Left lung (tissue), 14 donors: ENCODE measurements at places on chromosomes 7 and 10.

GRCh38 chr7:23135755-23136154, 30.2 kb downstream of the KLHL7 start:
- DNase-seq: no peak
- no peak overlapping the region for H3K27ac ChIP-seq
- H3K36me3 ChIP-seq: no peaks in the 10 kb centered on the region
- H3K27me3 ChIP-seq: no peaks in the 10 kb centered on the region

- no peaks in the 10 kb centered on the region for H3K27me3 ChIP-seq
- H3K4me1 ChIP-seq: no peaks in the 10 kb centered on the region
These were observed 150.2 kb downstream of the NSUN6 start for GRCh38 chr10:18501198-18501597.

GRCh38 chr10:80351220-80351619, 5.3 kb downstream of the DYDC1 start:
- H3K27me3 ChIP-seq: peaks cover 23% of the 10 kb centered on the region
- no peaks in the 10 kb centered on the region for H3K36me3 ChIP-seq
- DNase-seq: no peak

- no peak overlapping the region for H3K4me3 ChIP-seq
- DNase-seq: no peak
- H3K27me3 ChIP-seq: no peaks in the 10 kb centered on the region
- no peak overlapping the region for H3K27ac ChIP-seq
- no peaks in the 10 kb centered on the region for H3K36me3 ChIP-seq
- no peaks in the 10 kb centered on the region for H3K4me1 ChIP-seq
These were observed 282.7 kb upstream of the ZNF32 start for GRCh38 chr10:43931308-43931930.

DNA sequence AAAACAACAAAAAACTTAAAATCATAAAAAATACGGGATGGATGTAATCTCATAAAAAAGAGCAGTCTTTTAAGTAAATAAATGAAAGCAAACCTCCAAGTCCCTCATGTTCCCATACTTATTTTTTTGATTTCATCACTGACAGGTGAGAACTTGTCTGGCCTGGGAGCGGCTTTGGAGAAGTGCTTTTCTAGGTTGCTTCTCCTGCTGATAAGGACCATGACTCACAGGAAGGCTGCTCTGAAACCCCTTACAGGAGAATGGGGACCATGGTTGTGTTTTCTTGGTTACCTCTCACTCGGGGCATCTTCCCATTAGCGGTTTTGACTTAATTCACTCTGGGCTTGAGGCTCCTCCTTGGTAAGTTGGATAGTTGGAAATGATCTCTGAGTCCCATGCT, 237.4 kb downstream of the CAMK1D start:
- H3K4me1 ChIP-seq: no peaks in the 10 kb centered on the region
- H3K36me3 ChIP-seq: no peaks in the 10 kb centered on the region
- no peak overlapping the region for H3K4me3 ChIP-seq
- no peaks in the 10 kb centered on the region for H3K27me3 ChIP-seq
- no peak for DNase-seq
- H3K27ac ChIP-seq: no peak overlapping the region

DNA sequence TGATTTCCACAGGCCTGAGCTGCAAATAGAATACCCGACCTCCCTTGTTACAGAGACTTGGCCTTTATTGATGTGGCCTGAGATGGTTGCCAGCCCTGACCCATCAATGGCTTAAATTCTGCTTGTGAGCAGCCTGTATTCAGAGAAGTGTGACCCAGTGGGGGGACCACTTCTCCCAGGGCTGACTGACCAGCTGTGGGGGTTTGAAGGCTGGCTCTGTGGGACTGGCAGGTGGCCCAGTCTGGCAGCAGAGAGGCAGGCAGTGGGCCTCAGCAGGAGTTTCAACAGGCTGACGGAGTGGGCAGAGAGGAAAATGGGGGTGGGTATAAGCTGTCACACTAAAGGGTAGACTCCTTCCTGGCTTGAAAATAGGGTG, 12.2 kb upstream of the PPIF start:
- no peaks in the 10 kb centered on the region for H3K4me1 ChIP-seq
- no peak overlapping the region for H3K4me3 ChIP-seq
- no peaks in the 10 kb centered on the region for H3K36me3 ChIP-seq
- no peak overlapping the region for H3K27ac ChIP-seq
- H3K27me3 ChIP-seq: no peaks in the 10 kb centered on the region

- H3K36me3 ChIP-seq: no peaks in the 10 kb centered on the region
- no peak overlapping the region for H3K27ac ChIP-seq
- H3K27me3 ChIP-seq: no peaks in the 10 kb centered on the region
- no peaks in the 10 kb centered on the region for H3K4me1 ChIP-seq
These were observed 188.6 kb downstream of the DPY19L1 start for GRCh38 chr7:34848670-34849069.

DNA sequence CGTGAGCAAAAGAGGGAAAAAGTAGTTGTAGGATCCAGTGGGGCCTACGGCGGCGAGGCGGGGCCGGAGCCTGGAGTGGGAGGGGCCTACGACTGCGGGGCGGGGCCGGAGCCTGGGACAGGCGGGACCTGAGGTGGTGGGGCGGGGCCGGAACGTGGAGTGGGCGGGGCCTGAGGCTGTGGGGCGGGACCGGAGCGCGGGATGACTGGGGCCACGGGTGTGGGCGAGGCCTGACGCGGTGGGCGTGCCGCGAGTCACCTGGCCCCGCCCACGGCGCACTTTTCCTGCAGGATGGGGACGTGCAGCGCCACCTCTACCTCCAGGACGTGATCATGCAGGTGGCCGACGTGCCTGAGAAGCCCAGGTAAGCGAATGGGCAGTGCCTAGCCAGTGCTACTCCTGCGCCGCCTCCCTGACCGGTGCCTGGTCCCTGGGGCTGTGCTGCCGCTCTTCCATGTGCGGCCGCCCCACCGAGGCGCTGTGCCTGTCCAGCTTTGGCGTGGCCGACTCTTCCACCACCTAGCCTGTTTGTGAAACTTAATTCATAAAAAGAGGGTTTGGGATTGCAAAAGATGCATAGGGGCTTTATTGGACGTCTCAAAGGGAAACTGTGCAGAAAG, 496 bp downstream of the ZNF511 start:
- peak overlapping the region; percentile 98 for H3K4me3 ChIP-seq
- H3K36me3 ChIP-seq: no peaks in the 10 kb centered on the region
- H3K4me1 ChIP-seq: peaks cover 43% of the 10 kb centered on the region
- no peaks in the 10 kb centered on the region for H3K27me3 ChIP-seq
- no peak for DNase-seq
- H3K27ac ChIP-seq: peak overlapping the region; percentile 97

DNA sequence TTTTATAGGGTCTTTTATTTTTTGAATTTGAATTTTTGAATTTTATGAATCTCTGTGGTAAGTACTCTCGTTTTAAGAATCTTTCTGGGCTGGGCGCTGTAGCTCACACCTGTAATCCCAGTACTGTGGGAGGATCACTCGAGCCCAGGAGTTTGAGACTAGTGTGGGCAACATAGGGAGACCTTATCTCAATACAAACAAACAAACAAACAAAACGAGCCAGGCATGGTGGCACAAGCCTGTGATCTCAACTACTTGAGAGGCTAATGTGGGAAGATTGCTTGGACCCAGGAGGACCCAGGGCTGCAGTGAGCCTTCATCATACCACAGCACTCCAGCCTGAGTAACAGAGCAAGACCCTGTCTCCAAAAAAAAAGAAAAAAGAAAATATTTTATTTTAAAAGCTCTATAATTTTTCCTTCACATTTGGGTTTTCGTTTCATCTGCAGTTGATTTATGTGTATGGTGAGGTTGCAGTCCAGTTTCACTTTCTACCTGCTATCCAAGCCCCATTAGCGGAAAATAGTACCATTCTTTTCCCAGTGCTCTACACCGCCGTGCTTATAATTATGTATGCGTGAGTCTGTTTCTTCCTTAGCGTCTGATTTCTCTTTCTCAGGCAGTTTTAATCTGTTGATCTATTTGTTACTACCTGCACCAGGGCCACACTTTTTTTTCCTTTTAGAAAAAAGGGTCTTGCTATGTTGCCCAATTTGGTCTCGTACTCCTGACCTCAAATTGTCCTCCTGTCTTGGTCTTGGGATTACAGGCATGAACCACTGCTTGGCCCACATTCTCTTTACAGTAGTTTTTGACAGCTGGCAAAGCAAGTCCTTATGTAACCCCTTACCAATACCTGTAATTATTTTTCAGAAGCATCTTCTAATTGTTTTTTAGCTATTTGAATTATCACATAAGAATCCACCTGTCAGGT, 21.7 kb downstream of the TRIM24 start:
- no peak overlapping the region for H3K27ac ChIP-seq
- DNase-seq: no peak
- no peak overlapping the region for H3K4me3 ChIP-seq
- peaks cover 29% of the 10 kb centered on the region for H3K4me1 ChIP-seq

GRCh38 chr7:15765753-15766152, 79.3 kb upstream of the MEOX2 start:
- no peaks in the 10 kb centered on the region for H3K27me3 ChIP-seq
- H3K36me3 ChIP-seq: no peaks in the 10 kb centered on the region
- H3K27ac ChIP-seq: no peak overlapping the region
- no peak overlapping the region for H3K4me3 ChIP-seq
- DNase-seq: no peak
